ENCODE measurements at places on chromosomes 11 and 22.

GRCh38 chr11:24437123-24437522 is 59.7 kb upstream of the LUZP2 start:
- DNase-seq = no peak

DNA sequence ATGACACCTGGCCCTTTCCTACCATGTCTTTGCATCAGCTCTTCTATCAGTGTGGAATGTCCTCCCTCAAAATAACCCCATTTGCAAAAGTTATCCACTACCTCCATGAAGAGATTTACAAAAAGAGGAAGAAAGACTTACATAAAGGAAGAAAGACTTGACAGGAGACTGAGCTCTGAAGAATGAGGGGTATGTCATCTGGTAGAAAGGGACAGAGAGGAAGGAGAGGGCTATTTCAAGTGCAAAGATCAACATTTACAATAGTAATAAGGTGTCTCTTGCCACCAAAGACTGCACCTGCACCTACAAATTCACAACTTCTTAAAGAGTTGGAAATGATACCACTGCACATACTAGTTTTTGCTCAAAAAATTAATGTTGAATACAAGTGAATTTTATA is 18.2 kb downstream of the PAK1 start:
- DNase-seq = no peak

DNA sequence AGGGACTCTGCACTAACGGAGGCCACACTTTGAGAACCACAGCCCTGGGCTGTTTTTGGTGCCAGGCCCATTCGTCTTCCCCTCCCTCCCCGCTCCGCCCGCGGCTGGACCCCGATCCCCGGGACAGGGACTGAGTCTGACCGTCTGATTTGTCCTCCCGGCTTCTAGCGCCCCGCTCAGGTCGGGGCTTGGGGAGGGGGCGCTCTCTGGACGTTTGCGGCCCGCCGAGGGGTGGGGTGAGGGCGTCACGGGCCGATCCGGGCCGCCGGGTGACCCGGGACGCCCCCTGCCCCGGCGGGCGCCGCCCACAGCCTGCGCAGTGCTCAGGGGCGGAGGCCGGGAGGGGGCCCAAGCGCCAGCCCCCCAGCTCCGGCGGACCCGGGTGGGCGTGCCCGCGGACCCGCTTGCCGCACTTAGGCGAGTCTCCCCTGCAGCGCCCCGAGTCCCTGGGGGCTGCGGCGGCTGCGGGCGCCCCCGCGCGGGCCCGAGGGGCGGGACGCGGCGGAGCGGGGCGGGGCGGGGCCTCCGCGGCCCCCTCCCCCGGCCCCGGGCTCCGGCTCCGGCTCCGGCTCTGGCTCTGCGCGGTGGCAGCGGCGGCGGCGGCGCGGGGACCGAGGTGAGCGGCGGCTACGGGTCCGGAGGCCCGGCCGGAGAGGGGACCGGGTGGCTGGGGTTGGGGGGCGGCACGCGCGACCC is 33.7 kb upstream of the PRR5 start:
- DNase-seq = peak; percentile 39

DNA sequence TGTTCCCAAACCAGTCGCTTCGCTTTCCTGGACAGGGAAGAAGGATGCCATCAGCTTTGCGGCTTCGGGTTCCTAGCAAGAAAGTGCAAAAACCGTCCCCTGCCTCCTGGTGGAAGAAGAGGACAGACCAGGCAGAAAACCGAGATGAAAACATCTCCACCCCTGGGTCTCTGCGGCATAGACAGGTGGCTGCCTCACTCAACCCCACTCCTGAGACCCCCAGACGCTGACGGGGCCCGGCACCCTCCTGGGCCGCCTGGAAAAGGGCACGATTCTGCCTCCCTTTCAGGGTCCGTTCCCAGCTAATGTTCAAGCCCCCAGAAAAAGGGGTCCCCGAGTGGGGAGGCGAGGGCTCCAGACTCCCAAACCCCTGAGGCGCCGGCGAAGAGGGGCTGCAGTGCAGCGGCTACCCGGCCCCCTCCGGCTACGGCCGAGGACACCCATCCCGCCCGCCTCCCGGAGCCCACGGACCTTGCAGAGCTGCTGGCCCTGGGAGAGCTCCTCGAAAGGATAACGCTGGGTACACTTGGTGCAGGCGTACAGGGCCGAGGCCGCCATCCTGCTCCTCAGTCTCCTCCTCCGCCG is 569 bp downstream of the FAM76B start:
- peak; percentile 23 for DNase-seq

- no peak for DNase-seq
Measured at GRCh38 chr11:88358040-88358431, 20.5 kb upstream of the CTSC start.

- DNase-seq = no peak
Measured at GRCh38 chr11:61774411-61774810, 18.0 kb downstream of the TMEM258 start.

GRCh38 chr11:78419327-78419726 is 1.7 kb upstream of the GAB2 start:
- DNase-seq = no peak

- no peak for DNase-seq
Measured at GRCh38 chr22:38110863-38111852, 674 bp upstream of the BAIAP2L2 start.

- no peak for DNase-seq
Measured at GRCh38 chr11:2200536-2200935, 28.9 kb upstream of the TH start.

GRCh38 chr22:44462246-44463010 is 35.6 kb downstream of the RTL6 start:
- no peak for DNase-seq

DNA sequence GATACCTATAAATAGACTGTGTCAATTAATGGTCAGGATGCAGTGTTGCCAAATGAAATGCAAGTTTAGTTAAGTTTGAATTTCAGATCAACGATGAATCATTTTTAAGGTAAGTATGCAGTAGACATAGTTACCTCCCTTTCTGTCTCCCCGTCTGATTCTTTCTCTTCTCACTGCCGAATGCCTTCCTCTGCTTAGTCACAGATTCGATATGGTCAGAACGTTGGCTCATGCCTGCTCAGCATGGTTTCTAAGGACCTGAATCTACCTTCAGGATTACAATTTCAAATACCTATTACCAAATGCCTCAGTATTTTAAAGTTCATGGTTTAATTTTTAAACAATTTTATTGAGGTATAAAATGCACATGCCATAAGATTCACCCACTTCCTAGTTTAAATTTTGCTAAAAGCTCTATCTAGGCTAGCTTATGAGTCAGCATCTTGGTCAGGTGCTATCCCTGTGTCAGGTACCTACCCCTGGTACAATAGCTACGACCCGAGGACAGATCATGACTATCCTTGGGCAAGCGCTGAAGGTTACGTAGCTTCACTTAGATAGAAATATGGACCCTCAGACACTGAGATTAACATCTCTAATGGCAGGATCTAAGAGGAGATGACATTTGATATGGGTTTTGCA is 78.2 kb upstream of the SPON1 start:
- no peak for DNase-seq

- peak; percentile 25 for DNase-seq
Measured at GRCh38 chr11:119673759-119674336, 55.2 kb downstream of the NECTIN1 start.

Data from stimulated activated CD4-positive, alpha-beta T cell treated with anti-CD3 and anti-CD28 coated beads, Interleukin-4, amount 100 ng/mL, for 1 hour (primary cell).